EH (cell line): ENCODE measurements at places on chromosomes 13 and 19.

DNA sequence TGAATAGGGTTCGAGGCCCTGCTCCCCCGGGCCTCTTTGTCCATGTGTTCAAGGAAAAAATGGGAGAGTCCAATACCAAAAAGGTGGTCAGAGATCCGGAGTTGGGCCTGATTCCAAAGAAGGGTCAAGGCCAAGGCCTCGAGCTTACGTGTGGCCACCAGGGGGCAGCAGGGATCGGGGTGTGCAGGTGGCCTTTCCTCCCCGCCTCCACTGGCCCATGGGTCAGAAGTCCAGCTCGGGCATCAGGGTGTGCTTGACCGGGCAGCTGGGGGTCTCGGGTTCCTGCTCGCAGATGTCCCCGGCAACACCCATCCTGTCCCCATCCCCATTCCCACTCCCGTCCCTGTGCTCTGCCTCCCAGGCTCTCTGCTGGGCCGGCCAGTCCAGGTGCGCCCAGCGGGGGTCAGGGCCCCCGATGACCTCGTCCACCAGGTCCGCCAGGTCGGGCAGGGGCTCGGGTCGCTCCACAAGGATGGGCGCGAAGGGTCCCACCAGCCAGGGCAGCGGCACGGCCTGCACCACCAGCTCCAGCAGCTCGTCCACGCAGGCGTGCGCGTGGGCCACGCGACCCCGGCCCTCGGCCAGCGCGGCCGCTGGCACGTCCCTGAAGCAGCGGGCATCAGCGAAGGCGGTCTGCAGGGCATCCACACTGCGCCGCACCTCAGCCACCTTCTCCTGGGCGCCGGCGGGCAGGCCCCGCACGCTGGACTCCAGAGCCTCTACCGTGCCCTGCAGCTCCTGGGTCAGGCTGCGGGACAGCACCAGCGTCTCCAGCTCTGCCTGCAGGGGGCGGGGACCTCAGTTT lies 5.2 kb upstream of the PLIN4 start:
- peak; percentile 41 for DNase-seq

DNA sequence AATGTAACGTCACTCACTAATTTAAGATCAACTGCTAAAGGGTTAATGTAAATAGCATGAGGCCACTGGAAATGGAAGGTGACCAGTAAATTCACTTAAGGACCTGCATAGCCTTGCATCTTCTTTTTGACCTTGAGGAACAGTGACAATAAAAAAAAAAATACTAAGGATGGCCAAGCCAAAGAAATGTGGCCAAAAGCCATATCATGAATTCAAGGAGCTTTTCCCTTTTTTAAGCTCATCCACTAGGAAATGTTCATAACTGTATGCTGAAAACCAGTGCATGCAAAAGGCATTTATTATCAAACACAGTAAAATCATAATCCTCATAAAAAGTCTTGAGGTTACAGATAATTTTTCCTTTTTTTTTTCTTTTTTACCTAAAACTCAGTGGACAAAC lies 77.5 kb downstream of the LHFPL6 start:
- no peak for DNase-seq

GRCh38 chr13:25587326-25587980 lies 215.7 kb downstream of the ATP8A2 start:
- no peak for DNase-seq

- peak; percentile 79 for DNase-seq
These were observed 54.5 kb downstream of the RASA3 start for GRCh38 chr13:114077933-114078325.

- no peak for DNase-seq
These were observed at the start of gene CSNK1A1L for GRCh38 chr13:37105251-37105714. Gene CSNK1A1L, minus strand, starts transcription at chr13:37105664. Its CDS starts 408 bp downstream, at chr13:37105256.

DNA sequence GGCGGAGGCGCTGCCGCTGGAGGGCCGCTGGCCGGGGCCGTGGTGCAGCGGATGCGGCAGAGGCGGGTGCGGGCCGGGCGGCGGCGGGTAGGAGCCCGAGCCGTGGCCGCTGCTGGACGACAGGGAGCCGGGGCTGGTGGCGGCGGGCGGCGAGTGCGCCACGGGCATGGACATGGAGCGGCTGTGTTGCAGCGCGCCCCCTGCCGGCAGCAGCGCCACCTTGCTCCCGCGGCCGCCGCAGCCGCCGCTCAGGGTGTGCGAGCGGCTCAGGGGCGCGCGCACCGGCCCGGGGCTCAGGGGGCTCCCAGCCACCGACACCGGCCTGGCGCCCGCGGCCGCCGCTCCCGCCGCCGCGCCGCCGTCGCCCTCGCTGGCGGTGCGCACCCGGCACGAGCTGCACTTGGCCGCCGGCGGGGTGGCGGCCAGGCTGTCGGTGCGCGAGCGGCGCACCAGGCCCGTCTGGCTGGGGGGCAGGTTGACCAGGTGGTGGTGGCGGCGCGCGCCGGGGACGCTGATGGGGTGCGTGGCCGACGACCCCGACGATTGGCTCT lies 1.7 kb downstream of the IRS2 start:
- peak; percentile 80 for DNase-seq

DNA sequence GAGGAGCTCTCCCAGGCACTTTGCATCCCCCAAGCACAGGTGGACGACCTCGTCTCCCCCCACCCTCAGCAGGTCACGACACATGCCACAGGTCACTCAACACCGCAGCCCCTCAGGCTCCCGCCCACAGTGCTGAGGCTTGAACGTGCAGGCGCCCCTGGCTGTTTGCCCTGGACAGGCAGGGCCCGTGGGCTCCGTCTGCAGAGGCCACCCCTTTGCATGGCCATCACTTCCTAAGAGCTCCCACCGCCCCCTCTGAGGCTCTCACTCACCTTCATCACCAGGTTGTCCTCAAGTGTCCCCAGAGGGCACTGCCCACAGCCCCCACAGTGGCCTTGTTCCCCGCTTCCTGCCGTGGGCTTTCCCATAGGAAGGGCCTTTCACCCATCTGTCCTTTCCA lies 132.1 kb upstream of the MCF2L start:
- no peak for DNase-seq

DNA sequence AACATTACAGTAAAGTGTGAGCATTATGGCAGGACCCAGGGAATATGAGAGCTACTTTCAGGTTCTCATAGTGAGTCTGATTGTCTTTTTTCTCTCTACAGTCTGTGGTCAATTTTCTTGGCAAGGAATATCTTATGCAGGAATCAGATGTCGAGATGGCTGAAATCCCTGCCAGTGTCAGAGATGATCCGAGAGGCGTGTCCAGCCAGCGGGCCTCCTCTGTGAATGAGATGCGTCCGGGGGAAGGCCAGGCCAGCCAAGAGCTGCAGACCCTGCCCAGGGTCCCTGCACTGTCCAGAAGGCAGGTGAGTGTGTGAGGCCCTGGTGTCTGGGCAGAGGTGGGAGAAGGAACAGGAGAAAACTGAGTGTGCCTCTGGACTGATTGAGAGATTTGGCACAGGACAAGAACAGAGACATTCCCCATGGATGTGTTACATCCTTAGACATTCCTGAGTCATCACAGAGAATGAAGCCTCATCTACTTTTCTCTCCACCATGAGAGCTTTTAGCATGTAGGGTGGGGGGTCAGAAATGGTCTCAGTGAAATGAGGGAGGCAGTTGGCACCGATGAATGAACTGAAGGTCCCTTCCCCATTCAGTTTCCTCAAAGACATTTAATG lies 27.3 kb upstream of the EDDM13 start:
- peak; percentile 13 for DNase-seq

DNA sequence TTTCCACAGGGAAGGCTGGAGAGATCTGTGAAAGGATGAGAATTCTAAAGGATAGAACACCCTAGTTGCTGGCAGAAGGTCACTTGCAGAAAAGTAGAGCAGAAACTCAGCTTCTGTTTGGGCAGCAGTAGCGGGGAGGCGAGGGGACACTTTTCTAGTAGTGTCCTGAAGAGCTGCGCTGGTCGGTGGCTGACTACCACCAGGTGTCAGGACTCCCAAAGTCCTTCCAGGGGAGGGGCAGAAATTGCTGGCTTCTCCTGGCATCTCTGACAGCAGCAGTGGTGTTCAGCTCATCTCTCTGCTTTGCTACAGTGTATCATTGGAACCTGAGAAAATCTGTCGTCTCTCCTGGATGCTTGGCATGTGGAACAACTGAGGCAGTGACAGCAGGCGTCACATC lies 120.9 kb downstream of the ZDHHC20 start:
- no peak for DNase-seq

DNA sequence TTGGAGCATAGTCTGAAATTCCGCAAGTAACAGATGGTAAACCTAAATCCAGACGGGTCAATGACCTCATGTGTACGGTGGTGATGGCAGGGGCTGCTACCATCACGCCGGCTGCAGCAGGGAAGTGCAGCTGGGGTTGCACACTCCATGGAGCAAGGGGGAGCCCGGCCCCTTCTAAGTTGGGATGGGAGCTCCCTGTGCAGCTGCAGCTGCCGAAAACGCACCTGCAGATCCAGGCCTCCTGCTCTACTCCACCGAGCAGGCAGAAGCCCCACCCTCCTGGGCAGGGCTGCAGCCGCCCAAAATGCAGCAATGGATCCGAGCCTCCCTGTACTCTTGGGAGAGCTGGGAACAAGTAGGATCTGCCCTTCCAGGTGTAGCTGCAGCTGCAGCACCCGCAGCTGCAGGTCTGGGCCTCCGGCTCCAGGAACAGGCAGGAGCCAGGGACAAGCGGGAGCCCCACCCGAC lies 25.5 kb downstream of the KBTBD6 start:
- no peak for DNase-seq

DNA sequence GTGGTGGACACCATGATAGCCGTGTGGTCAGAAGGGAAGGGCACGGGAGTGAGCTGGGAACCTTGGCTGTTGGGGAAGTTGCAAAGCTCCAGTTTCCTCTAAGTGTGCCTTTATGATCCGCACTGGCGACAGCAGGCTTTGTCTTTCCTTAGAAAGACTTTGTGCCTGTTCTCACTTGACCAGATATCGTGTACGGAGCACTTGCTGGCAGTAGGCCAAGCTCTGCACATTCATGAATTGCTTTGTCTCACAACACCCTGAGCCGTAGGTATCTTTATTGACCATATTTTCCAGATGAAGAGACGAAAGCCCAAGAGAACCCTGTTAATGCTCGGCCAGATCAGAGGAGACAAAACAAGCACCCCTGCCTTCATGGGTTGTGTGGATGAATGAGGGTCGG lies 15.1 kb downstream of the CUL4A start:
- no peak for DNase-seq
